ENCODE measurements at places on chromosomes 12 and 14.

- no peak for DNase-seq
These were observed 100.9 kb upstream of the PKP2 start for GRCh38 chr12:32997471-32997870.

GRCh38 chr12:67202011-67202677 is 67.0 kb upstream of the CAND1 start:
- DNase-seq = no peak

- DNase-seq = no peak
These were observed 85.1 kb downstream of the ATP23 start for GRCh38 chr12:58026426-58026825.

DNA sequence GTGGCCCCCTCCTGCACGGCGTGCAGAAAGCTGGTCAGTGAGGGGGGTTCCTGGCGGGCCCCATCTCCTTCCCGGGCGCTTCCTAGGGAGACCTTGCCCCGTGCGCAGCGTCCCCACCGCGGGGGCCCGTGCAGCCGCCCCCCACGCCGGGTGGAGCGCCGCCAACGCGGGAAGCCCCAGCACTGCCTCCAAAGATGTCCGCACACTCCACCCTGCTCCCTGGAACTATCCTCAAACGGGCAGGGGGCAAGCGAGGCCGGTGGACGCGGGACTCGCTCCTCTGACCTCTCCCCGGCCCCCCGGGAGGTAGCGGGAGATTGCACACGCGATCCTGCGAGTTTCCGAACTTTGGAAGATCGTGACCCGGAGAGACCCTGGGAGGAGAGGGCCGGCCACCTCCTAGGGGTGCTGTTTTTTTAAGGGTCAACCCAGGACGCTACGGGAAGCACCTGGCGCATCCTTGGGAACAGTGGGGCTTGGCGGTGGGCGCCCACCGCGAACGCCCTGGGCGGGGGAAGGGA is 1.5 kb upstream of the FZD10 start:
- DNase-seq = no peak

GRCh38 chr12:19217446-19217845 is 87.9 kb downstream of the PLEKHA5 start:
- no peak for DNase-seq

DNA sequence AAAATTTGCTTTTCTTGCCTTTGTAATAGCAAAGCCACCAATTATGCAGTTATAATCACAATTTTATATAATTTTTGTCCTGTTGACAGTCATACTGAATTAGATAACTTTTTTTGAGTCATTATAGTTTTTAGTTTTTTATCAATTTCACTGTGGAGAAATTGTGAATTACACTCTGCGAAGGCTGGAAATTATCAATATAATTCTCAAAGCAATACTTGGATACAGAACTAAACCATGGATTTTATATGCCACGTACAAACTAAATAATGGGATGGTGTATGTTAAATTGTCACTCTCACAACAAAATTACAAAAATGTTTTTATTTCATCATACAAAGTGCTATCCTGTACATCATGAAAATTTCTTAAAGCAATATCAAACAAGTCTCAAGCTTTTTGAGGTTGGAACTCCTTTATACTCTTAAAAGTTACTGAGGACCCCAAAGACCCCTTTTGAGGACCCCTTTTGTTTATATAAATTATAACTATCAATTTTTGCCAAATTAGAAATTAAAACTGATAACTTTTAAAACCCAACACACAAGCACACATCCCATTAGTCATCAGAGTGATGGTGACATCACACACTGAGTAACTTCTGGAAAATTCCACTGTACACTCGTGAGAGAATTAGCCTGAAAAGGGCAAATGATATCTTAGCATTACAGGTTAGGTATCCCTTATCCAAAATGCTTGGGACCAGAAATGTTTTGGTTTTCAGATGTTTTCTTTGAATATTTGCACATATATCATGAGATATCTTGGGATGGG is 19.8 kb upstream of the AQP2 start:
- no peak for DNase-seq

DNA sequence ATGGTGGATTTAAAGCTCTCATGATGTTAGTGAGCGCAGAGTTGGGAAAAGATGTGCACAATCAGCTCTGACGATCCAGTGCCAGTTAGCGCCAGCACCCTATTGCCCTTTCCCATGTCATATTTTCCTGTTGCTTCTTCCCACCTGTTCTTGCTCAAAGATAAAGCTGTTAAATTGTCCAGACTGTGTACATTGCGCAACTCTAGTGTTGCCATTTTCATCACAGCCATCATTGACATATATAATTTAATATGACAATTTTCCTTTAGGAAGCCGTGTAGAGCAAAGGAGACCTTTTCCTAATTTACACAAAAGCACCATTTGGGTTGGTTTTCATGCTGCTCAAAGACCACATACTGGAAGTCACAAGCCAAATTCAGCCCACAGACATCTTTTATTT is 5.7 kb upstream of the C12orf42 start:
- no peak for DNase-seq

DNA sequence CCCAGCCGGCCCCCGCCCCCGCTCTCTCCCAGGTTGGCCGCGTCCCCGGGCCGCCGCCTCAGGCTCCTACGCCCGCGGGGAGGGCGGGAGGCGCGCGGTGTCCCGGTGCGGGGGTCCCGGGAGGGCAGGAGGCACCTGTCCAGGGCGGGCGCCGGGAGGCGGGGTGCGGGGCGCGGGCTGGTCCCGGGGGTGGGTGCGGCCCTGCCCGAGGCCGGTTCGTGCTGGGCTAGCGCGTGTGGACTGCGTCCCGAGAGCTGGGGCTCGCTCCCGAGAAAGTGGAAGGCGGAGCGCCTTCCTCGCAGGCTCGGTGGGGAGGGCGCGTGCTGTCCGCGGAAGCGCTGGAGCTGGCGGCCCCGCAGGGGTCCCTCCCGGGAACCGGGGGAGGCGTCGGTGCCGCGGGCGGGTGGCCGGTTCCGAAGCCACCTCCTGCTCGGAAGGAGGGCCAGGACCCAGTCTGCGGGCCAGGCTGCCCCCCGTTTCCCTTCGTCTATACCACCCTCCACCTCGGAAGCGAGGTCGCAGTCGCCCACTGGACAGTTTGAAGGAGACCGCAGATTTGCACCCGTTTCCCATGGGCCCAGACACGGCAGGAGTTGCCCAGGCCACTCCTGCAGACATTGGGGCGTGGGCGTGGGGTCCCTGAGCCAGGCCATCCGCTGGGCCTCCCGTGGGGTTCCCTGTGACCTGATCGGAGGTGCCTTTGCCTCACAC is 636 bp downstream of the ZFYVE21 start:
- DNase-seq = no peak

DNA sequence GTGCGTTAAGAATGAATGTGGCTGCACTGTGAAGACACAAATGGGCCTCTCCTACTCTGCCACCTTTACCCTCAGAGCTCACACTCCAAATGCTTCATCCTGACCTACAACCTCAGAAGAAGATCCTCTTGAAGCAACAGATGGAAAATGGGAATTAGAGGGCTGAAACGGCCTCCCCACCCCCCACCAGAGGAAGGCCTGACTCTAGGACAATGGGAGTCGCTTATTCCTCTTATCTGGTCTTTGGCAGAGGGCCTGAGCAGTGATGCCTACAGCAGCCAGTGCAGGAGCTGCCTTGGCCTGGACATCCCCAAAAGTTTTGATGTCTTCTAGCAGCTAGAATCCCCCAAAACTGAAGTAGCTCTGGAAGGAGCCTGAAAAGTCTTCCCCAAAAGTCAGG is 29.2 kb downstream of the BTBD7 start:
- DNase-seq = no peak

DNA sequence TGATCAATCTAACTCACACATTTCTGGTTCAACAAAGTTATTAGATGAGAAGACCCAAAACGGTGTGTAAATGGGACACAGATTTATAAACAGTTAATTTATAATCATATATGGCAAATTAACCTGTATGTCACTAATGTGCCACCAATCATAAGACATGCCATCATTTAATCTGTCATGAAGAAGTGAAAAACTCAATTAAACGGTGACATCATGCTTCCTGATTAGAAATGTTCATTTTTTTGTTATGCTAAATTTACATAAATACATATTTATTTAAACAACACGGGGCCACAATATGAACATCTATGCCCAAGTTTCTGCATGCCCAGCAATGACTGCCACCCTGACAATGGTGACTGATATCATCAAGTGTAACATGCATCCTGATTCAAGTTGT is 164.1 kb upstream of the EEA1 start:
- DNase-seq = no peak

DNA sequence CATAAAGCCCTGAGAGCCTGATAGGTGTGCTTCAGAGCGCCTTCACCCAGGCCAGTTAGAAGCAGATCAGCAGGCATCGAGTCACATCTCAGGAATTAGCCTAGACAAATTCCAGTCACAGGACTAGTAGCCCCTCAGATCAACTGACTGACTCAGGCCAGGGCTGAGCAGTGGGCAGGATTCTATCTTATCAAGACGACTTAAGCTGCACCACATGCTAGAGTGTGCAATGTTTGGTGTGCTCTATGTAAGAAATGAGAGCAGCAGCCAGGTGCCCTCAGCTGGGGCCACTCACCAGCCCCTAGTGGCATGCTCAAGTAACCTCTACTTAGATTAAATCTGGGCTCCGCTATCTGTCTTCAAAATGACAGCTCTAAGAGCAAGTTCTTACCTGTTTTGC is 19.7 kb upstream of the NGB start:
- no peak for DNase-seq

DNA sequence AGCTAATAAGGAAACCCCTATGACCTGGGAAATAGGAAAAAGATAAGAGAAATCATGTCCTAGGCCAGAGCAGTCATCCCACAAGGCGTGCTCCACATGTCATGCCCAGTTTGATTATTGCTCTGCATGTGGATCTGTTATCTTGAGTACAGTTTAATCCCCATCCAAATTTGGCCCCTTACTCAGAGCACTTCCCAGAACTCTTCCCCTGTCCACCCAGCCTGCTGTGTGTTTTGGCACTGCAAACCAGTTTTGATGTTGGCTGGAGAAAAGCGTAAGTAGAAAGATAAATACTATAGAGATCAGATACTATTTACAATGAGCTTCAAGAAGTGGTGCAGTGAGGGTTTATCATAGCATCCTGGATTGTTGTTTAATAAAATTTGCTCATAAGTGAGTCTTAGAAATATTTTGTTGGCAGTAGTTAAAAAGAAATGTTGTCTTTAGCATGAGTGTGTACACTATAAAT is 83.8 kb downstream of the PTPRB start:
- DNase-seq = no peak

GRCh38 chr12:1731019-1731687 is 40.3 kb downstream of the ADIPOR2 start:
- DNase-seq = no peak

DNA sequence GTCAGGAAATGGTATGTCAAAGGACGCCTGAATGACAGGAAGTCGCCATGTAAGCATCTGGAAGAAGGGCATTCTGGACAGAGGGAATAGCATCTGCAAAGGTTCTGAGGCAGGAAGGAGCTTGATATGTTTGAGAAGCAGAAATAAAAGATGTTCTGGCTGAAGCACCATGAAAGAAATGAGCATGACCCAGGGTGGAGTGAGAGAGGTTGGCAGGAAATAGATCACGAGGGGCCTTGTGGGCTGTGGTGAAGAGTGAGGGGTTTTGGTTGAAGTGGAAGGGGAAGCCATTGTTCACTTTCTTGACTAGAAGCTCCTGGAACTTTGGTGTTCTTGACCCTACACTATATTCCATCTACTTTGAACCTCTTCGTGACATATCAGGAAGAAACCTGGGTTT is 99.4 kb upstream of the PARP11 start:
- DNase-seq = peak; percentile 31

GRCh38 chr12:19068137-19068536 is 61.4 kb upstream of the PLEKHA5 start:
- DNase-seq = no peak

GRCh38 chr12:26678697-26679660 is 154.0 kb downstream of the ITPR2 start:
- no peak for DNase-seq

DNA sequence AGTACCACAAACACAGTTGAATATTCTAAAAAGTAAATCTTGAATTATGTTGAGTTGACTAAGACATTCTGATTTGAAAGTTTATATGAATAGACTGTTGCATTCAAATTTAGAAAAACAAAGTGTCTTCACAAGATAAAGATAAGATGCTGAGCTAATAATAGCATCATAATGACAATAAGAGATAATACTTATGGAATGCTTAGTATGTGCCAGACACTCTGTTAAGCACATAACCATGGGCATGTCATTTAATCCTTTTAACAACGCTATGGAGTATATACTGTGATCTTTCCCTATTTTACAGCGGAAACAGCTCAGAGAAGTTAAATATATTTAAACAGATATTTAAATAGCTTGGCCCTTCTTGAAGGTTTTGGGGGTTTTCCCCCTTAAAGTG is 163.4 kb downstream of the SRGAP1 start:
- no peak for DNase-seq

GRCh38 chr14:68807148-68807600 is 14.3 kb upstream of the ZFP36L1 start:
- DNase-seq = peak; percentile 80

GRCh38 chr12:31507966-31508365 is 83.0 kb downstream of the DENND5B start:
- DNase-seq = no peak

DNA sequence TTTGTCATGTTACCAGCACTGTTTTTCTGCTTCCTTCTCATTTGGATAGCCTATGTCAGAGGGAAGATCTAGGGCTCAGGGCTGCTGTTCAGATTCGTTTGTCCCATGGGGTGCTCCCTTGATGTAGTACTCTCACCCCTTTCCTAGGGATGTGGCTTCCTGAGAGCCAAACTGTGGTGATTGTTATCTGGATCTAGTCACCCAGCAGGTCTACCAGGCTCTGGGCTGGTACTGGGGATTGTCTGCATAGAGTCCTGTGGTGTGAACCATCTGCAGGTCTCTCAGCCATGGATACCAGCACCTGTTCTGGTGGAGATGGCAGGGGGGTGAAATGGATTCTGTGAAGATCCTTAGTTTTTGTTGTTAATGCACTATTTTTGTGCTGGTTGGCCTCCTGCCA is 5.5 kb upstream of the SERPINA11 start:
- DNase-seq = no peak

GRCh38 chr12:47082283-47082682 is 2.5 kb upstream of the AMIGO2 start:
- DNase-seq = no peak

GRCh38 chr14:64363265-64363846 is 24.8 kb upstream of the MTHFD1 start:
- no peak for DNase-seq

DNA sequence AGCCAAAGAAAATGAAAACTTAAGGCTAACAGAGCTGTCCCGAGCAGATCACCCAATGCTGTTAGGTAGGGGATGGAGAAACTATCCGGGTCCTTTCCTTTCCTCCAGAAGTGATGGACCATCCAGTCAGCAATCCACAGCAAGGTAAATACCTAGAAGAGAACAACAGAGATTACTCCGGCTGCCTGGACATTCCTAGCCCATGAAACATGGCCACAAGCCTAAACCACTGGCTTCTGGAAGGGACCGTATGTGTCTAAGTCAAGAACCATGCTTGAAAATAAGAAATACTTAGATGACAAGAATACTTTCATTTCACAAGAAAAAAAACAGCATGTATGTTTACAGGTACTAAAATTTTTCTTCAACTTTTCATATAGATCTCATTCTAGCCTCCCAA is 152.9 kb downstream of the SLC41A2 start:
- no peak for DNase-seq

Measured in coronary artery (tissue), 2 donors.